ENCODE measurements at places on chromosomes 5 and 9.

DNA sequence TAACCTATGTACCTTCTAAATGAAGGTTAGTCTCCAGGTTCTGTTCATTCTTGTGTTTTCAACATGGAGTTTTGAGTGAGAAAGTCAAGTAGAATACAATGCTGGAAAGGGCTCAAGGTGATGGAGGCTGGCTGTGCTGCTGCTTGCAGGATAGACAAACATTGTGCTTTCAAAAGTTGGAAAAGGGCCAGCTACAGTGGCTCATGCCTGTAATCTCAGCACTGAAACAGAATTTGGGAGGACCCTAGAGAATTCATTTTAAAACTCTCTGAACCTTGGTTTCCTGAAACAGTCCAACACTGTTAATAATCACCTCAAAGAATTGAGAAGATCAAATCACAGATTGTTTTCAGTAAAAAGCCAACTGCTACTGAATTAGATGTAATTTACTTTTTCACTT lies 15.4 kb upstream of the IARS1 start:
- no peak for DNase-seq

DNA sequence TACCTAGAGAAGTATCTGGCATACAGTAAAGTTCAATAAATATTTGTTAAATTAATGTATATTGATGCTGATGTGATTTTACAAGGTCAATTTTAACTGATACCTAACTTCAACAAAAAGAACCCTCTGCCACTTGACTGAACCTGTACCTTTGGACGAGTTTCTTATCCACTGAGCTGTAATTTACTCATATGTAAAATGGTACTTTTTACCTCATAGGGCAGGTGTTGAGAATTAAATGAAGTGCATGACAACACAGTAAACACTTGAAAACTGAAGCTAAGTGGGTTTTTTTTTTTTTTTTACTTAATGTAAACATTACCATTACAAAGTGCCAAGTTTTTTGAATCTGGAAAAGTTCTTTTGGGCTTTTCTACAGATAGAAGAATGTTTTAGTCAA lies 15.4 kb downstream of the NIPSNAP3B start:
- DNase-seq: no peak

GRCh38 chr9:35789541-35789940 lies 1.9 kb upstream of the NPR2 start:
- no peak for DNase-seq

DNA sequence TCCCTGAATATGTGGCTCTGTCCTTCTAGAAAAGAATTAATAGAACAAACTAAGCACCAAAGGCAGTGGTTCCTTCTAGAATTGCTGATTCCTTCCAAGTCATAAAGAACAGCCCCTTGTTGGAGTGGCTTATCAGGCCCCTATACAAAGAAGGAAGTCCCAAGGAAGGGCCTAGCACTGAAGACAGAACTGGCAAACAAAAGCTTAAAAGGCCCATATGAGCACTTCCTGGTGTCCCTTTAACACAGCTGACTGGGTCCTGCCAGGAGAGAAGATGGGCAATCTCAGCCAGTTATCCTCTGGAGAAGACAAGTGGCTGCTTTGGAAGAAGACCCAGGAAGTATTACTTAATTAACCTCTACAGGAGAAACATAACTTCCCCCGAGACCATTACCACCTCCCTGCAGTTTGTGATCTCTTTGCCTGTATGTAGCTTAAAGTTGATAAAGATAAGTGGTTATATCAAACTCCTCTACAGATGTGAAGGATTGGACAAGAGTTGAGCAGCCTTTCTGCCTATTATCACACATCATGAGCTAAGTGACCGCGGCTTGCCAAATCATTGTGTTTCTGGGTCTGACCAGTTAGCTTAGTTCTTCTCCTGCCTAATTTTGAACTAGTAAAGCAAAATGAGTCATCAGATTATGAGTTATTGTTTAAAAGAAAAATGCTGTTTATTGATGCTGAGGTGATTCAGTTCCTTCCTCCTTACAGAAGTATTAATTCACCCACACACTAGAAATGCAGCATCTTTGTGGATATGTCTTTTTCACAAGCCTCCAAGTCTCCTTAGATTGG lies 13.3 kb upstream of the STING1 start:
- no peak for DNase-seq

DNA sequence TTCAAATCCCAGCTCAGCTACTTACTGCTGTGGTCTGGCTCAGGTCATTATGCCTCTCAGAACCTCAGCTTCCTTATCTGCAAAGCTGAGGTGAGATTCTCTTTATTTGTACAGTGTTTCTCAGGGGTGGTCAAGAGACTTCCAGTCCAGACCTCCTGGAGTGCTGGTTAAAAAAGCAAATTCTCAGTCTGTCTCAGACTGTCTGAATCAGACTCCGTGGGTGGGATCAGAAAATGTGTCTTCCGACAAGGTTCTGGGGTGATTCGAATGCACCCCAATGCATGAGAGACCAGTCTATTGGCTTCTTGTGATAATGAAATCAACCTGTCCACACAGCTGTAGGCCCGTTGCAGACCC lies 137.7 kb upstream of the SMIM23 start:
- DNase-seq: no peak

GRCh38 chr5:11037080-11037479 lies 276.0 kb upstream of the DAP start:
- no peak for DNase-seq

GRCh38 chr5:80275347-80275746 lies 19.5 kb upstream of the SERINC5 start:
- DNase-seq: peak; percentile 19

DNA sequence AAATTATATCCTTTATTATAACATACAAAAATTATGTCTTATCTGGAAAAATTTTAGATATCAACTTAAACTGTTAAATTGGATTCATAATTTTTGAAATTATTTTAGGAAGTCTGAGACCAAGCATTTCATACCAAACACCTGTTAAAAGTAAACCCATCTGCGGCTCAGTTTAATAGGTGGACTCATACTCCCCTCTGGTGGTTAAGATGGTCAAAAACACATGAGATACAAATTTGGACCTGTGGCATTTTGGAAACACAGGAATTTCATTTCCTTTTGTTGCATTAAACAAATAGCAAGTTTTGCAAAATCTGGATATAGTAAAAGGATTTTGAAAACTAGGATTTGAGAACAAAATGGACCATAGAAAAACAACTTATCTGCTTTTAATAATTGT lies 53.7 kb downstream of the RGMB start:
- DNase-seq: peak; percentile 53

- DNase-seq: no peak
These were observed 132.8 kb upstream of the CDKN2B start for GRCh38 chr9:22141908-22142307.

DNA sequence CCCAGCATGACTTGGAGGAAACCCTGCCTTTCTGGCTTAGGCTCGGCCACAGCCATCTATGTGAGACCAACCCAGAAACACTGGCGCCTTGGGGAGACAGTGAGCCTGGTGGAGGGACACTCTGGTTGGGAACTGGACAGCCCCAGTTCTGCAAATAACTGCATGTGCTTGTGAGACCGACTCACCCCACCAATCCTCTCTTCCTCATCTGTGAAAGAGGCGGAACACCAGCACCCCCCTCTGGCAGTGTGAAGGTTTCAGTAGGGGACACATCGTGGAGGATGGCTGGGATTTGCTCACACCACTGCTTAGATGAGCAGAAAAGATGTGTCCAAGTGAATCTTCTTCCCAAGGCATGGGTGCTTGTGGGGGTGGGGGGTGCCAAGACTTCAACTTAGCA lies 43.4 kb upstream of the N4BP3 start:
- DNase-seq: peak; percentile 22

DNA sequence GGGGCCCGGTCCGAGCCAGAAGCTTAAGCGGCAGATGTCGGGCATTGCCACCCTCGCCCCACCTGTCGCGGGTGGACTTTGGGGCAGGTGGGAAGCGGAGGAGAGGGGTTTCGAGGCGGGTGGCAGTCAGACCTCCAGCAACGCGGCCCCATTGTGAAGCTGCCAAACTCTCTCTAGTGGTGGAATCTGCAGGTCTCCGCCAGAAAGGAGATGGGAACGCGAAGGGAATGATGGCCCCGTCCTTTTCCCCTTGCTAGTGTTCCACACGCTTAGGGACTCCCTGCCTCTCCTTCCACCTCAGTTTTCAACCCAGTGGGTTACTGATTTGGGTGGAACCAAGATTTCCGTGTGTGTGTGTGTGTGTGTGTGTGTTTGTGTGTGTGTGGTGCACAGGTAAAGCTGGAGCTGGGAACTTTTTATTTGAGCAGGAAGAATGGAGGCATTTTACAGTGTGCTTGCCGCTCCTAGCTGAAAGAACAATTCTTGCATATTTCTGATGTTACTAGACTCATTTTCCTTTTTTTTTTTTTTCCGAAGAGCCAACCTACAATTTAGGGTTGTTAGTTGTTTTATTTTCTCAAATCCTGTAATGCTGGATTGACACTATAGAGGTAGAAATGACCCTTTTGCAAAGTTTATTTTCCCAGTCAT lies 1.3 kb downstream of the MACIR start:
- peak; percentile 38 for DNase-seq

DNA sequence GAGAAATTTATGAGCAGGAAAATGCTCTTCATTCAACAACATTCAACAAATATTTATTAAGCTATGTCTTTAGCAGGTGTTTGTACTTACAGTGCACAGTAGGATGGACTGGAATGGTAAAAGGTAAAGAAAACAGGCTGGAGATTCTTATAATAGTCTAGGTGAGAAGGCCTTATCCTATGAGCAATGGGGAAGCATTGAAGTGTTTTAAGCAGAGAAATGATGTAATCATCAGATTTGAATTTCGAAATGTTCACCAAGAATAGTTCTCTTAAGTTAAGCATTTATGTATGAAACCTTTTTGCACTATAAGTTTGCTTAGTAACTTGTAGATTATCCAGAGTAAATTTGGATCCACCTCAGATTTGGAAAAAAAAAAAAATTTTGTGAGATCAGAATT lies 209.3 kb downstream of the NR3C1 start:
- no peak for DNase-seq

- DNase-seq: no peak
These were observed 78.7 kb downstream of the GAS1 start for GRCh38 chr9:86868616-86869015.

- no peak for DNase-seq
These were observed 385 bp downstream of the LTC4S start for GRCh38 chr5:179794171-179794570.

- DNase-seq: no peak
These were observed 130.0 kb upstream of the CDKN2B start for GRCh38 chr9:22138956-22139660.

GRCh38 chr9:86040861-86041155 lies 58.5 kb downstream of the GOLM1 start:
- DNase-seq: no peak

DNA sequence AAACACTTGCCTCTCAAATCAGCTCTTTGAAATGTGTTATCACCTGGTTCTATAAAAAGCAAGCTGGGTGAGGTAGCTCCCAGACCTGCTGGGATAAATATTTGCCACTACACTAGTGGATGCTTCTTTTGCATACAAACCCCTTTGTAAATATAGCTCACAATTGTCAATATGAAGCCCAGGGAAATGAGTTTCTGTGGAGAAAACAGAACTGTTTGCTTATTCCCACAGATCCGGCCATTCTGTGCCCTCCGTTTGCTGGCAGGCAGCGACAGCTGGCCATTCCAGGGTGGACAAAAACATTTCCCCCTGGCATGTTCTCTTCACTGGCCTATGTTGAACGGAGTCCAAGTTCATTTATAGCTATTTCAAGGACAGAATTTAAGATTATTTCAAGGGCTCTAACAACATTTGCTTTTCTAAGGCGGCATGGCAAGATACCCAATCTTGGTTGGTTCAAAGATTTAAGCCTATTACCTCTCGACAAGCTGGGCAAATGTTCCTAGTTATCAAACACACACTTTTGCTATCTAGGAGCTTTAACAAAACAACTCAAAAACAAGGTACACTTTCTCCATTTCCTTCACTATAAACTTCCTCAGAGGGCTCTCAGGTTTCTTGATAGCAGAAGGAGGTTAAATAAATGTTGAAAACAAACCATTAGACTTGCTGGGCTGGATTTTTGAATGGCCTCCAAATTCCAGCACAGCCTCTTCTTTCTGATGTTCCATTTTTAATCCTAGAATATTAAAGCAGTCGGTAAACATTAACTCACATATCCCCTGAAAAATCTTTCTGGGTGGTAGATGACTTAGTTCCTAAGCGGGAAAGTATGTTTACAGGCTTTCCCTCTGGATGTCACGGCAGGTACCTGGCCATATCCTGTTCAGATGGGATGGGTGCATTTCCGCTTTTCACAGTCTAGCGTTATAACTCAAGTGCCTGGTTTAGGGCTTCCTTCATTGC lies 332.3 kb downstream of the PLK2 start:
- peak; percentile 35 for DNase-seq

DNA sequence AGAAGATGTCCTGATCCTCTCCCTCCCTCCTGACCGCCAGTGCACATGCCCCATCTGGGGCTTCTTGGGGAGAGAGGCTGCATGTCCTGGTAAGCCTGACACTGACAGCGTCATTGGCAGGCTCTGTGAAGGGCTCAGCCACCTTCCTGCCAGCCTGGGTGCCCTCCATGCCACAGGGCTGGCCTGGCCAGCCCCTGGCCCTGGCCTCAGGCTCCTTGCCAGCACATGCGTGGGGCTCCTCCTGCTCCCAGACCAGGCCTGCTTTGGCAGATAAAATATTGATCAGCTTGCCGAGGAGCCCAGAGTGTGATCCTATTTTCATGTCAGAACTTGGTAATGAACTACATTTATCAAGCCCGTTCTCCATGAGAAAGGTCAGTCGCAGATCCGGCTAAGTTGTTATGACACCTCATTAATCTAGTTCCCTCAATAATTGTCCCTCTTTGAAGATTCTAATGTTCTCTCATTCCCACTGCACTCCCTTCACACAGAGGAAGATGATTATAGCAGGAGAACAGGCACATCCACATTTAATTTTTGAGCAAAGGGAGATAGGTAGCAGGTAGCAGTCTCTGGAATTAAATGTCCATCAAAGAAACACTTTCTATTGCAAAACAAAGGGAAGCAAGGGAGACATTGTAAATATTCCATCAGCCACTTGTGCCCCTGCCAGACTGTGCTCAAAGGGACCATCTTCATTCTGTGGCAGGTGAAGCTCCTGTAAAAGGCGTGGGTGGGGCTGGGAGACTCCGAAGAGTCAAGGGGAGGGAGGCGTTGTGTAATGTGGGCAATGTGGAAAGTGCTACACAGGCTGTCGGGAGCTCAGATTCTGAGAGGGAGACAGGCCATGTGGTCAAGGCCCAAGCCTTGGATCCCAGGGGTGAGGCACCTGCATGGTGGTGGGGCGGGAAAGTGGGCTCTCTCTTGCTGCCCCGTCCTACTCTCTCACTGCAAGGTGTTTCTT lies 272.0 kb downstream of the HSPA4 start:
- DNase-seq: no peak

- DNase-seq: no peak
These were observed 62.9 kb upstream of the ICE1 start for GRCh38 chr5:5359618-5360017.

DNA sequence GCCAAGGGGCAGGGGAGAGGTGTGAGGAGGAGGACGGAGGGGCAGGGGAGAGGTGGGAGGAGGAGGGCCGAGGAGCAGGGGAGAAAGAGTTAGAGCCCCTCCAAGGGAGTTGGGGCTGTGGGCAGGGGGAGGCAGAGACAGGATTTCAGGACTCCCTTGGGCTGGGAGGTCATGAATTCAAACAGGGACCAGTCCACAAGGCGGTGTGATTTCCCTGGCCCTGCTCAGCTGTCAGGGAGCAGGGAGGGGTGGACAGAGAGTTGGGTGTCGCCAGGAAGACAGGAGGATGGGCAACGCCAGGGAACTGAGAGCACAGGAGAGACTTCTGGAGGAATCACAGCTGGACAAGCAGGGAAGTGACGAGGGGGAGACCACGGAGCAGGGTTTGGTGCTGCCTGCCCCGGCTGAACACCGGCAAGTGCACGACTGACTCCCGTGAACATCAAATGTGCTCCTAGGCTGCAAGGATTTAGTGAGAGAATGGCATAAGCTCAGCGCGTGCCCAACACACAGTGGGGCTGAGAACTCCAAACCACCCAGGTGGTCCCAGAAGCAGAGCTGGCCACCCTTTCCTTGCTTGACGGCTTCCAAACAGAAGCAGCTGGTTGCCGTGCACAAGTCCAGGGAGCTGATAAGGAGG lies 17.8 kb upstream of the OLFM1 start:
- DNase-seq: no peak

Measured in ACHN (cell line).